ENCODE measurements at places on chromosomes 5 and 9. TPM values are rescaled to one million over a fixed set of nuclear protein-coding genes. Genes with fewer than 3 reads are reported as not detected.

DNA sequence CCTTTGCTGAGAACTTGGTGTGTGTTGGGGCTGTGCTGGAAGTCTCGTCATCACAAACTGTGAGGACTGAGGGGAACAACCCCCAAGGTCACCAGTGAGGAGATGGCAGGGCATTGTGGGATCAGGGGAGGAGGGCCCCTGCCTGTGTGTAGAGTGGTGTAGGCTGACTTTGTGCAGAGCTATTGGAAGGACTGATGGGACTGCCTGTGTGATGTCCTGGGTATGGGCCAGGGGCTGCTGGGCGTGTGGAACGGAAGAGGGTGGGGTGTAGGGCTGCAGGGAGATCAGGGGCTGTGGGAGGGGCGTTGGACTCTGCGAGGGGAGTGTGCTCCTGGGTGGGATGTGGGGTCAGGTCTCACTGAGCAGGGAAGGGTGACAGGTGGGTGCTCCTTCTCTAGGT lies 3.6 kb downstream of the WNK2 start:
- DNase-seq, result peak; percentile 83

- peak; percentile 59 for DNase-seq
These were observed 46.4 kb upstream of the SELENOP start for GRCh38 chr5:42858031-42858643.

DNA sequence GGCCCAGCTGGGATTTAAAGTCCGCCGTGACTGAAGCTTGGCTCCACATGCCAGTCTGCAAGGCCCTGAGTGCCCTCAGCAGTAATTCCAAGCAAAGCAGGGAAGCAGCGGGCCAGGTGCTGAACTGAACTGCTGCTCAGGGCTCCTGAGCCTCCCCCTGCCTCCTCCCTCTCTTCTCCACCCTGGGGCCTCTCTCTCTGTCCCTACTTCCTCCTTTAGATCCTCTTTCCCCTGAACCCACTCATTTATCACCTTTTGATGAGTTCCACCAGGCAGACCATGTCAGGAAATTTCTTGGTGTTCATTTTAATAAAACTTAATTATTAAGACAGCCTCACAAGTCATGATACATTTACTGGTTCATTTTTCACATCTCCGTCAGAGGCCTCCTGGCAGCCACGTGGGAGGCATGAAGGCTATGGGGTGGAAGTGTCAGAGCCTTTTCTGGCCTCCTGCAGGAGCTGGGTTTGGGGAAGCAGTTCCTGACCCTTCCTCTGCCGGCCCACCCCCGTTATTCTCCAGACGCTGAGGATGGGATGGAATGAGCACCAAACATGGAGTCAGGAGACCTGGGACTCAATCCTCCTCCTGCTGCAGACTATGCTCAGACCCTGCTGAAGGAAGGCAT lies 32.2 kb upstream of the KCNIP1 start:
- DNase-seq, result no peak

DNA sequence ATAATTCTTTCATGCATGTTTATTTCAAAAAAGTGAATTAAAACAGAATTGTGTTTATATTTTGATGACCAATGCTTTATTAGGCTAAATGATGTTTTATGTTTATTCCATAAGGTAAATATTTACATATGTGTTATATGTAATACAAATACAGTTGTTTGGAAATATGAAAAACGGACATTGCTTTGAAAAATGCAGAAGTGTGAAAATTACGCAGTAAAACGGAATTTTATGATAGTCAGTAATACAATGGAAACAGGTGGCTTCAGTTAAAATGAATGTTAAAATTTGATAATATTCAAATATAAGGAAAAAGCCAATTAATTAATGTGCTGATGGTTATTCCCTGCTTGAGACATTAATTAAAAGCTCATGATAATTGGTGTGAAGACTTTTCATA lies 1633.8 kb downstream of the MAT2B start:
- no peak for DNase-seq

ANKRD55 gene
- total RNA-seq, result not detected

FCHO2 gene
- total RNA-seq, result 29.2 TPM
